ENCODE measurements at places on chromosomes 4 and X.
A peak's percentile ranks its signal among the peaks of the same experiment; 100 is the strongest.

- no peak for DNase-seq
Observed at GRCh38 chrX:57286507-57287251, at the start of gene FAAH2. Gene FAAH2 (plus strand): TSS chrX:57286706. CDS start chrX:57286826, 120 bp downstream.

DNA sequence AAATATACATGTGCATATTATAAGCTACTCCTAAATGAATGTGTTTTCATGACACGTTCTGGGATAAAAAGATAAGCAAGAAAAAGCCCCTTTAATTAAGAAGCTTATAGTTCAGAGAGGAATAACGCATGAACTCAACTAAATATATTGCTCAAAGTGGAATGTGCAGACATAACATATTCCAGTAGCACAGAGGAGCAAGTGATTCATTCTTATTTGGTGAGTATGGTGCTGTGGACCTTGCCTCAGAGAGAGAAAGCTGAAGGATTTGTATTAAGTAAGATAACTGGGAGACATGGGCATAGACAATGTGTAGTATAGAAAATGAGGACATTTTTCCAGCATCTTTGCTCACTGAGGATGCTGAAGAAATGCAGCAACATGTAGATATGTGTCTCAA lies 76.8 kb downstream of the CFAP299 start:
- no peak for DNase-seq

GRCh38 chrX:45807572-45808425 lies 607.1 kb upstream of the DIPK2B start:
- no peak for DNase-seq

GRCh38 chrX:17031827-17032226 lies 85.4 kb downstream of the REPS2 start:
- no peak for DNase-seq

DNA sequence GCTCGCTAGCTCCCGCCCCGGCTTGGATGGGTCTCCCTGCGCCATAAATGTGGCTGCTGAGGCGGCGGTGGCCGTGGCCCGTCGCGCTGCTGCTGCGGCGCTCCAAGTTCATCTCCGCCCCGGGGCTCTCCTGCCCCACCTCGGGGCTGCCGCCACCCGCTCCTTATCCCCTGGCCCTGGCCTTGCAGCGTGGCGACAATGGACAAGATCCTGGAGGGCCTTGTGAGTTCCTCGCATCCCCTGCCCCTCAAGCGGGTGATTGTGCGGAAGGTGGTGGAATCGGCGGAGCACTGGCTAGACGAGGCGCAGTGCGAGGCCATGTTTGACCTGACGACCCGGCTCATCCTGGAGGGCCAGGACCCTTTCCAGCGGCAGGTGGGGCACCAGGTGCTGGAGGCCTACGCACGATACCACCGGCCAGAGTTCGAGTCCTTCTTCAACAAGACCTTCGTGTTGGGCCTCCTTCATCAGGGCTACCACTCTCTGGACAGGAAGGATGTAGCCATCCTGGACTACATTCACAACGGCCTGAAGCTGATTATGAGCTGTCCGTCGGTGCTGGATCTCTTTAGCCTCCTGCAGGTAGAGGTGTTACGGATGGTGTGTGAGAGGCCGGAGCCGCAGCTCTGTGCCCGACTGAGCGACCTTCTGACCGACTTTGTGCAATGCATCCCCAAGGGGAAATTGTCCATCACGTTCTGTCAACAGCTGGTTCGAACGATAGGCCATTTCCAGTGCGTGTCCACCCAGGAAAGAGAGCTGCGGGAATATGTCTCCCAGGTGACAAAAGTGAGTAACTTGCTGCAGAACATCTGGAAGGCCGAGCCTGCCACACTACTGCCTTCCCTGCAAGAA lies 763 bp downstream of the USP38 start:
- DNase-seq: no peak

DNA sequence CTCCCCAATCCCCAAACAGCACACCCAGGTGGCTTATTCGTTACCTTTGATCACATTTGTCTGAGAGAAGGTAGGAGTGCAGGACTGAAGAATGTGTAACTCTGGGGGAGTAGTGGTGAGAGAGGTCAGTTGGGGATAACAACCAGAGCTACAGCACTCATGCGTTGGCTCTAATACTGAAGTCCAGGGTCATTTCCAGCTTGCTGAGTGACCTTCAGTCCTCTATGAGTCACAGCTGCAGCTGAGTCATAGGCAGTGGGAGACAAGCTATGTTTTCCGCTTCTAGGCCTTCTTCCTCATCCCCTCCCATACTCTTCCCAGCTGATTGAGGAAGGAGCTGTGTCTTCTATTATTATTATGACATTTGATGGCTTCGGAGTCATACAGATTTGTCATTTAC lies 31.6 kb upstream of the CT47C1 start:
- DNase-seq: no peak

- DNase-seq: no peak
Observed at GRCh38 chr4:152997288-152997687, 61.2 kb downstream of the FHDC1 start.

- no peak for DNase-seq
Observed at GRCh38 chr4:10078481-10079233, 37.9 kb downstream of the WDR1 start.

- peak; percentile 52 for DNase-seq
Observed at GRCh38 chrX:67734111-67734753, 190.4 kb downstream of the AR start.

DNA sequence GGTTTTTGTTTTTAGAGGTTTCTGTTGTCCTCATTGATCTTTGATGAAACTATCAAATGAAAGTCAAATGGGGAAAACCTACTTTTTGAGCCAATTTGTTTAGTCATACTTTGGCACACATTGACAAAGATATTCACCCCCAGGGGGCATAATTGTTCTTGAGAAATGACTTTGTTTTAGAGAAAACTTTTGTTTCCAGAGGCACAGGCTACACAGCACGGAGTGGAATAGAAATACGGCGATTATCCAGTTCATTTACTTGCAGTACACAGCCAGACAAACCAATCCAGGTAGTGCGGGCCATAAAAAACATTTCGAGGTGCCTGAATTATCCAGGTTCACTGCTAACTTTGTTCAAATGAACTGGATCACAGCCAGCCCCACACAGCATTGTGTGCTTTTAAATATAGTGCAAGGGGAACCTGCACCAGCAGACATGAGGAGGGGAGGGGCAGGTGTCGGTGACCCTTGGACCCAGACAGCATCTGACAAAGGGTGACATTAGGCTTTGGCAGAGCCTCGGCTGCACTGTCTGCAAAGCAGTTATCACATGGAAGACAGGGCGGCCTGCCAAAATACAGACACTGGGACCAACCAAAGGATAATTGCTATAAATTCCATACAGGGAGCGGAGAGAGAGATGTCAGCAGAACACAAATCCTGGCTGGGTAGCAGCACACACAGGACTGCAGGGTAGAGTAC lies 179.6 kb upstream of the NOCT start:
- no peak for DNase-seq

- no peak for DNase-seq
Observed at GRCh38 chr4:143362349-143363046, 25.8 kb downstream of the GAB1 start.

DNA sequence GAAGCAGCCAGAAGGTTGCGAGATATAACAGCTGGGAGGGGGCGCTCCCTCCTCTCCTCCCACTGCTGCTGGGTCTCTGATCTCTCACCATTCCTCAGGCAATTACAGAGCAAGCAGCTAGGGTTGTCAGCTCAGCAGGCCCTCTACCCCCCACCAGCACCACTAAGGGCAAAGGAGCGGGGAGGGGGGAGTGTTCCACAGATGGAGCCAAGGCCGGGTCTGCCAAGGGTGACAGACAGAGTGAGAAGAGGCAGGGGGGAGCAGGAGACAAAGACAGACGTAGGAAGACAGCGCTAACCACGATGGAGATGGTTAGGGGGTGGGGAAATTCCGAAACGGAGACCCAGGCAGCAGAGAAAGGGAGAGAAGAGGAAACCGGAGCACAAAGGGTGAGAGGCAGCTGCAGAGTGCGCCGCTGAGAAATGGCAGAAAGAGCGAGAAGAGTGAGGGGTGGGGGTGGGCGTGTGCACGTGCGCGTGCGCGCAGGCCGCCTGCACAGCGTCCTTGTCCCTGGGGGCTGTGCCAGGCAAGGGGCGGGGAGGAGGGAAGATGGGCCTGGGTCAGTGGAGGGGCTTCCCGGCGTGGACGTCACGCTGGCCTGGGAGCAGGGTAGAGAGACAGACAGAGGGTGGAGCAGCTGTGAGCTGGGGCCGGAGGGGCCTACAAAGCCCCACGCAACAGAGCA lies 6.9 kb downstream of the L1CAM start:
- no peak for DNase-seq

DNA sequence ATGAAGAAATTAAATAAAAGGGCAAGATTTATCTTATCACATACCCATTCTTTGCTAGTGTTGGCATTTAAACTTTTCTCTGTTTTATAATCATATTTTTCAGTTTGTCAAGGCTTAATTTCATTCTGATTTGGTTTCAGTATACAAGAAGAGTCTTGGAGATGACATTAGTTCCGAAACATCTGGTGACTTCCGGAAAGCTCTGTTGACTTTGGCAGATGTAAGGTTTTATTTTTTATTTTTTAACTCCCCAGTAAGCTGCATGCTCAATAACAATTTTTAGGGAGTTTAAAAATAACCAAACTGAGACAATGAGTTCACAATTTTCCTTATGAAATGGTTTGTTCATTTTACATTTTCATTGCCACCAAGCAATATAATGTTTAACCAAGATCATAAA lies 39.8 kb downstream of the ANXA3 start:
- DNase-seq: no peak

DNA sequence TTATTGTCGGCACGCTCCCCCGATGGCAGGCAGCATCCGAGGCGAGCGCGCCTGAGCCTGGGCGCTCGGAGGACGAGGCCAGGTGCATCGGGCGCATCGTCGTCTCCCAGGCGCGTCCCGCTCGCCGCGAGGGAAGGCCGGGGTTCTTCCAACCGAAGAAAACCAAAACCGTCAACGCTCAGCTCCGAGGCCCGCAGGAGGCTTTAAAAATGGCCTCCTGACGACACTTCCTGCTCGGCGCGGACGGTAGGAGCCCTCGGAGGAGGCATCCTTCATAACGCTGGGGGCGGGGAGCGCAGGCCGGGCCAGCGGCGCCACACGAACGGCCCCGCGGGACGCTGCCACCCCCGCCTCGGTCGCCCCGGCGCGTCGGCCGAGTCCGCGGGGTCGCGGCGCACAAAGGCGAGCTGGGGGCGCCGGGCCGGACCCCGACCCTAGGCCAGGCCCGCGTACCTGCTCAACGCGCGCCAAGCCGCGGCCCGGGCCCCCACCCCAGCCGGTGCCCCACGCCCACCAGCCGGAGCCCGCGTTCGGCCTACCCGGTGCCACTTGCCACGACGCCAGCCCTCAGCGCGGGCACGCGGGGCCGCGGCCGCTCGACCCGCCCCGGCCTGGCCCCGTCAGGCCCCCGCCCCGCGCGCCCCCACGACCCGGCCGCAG lies 501 bp downstream of the ZNF518B start:
- DNase-seq: no peak

- DNase-seq: no peak
Observed at GRCh38 chrX:111519215-111519614, 7.8 kb downstream of the SERTM2 start.

GRCh38 chr4:18063079-18063478 lies 41.5 kb upstream of the LCORL start:
- DNase-seq: no peak

DNA sequence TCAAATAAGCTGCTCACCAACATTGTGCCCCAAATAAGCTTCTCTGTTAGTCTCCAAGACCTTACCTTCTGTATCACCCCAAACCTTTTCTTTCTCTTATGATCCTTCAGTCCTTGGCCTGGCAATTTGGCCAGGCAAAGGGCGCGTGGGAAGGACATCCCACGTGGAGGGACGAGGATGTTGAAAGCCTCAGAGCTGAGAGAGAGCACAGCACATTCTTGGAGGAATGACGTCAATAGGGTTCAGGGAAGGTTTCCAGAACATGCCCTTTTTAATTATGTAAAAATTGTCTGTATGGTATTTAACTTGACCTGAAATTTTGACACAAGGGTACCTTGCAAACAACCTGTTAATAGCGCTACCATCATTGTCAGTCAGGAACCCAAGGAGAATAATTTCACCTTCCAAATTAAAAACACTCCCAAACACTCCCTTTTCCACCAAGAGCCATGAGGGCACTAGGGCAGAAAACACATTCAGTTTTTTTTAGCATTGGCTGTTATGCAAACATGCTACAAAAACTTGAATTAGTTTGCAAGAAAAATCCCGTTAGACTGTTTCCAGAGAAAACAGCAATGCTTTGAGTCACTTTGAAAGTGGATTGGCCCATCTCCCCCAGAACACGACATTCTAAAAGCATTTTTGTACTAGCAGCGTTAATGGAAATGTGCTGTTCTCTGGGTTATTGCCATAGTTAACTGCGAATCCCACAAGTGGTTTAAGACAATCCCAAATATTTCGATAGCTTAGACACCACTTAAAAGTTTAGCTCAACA lies 183.2 kb upstream of the PUDP start:
- DNase-seq: no peak

- peak; percentile 88 for DNase-seq
Observed at GRCh38 chrX:49166914-49167739, 4.6 kb downstream of the MAGIX start.

DNA sequence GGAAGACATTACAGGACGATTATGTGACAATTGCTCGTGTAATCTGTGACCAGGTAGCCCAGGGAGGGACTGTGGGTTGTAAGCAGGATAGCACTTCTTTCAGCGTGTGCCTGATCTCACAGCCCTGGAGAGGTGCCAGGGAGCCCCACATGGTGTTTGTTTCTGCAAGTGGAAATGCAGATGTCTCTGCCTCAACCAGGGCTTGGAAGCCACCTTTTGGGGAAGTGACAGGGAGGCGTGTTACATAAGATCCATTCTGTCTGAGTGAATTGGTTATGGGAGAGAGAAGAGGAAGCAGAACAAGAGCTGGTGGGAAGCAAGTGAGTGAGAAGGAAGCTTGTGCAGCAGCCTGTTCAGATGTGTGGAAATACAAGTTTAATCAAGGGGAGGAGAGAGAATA lies 104.5 kb upstream of the GATB start:
- DNase-seq: peak; percentile 98

GRCh38 chrX:152905081-152905420 lies 7.2 kb downstream of the ZNF185 start:
- DNase-seq: no peak

DNA sequence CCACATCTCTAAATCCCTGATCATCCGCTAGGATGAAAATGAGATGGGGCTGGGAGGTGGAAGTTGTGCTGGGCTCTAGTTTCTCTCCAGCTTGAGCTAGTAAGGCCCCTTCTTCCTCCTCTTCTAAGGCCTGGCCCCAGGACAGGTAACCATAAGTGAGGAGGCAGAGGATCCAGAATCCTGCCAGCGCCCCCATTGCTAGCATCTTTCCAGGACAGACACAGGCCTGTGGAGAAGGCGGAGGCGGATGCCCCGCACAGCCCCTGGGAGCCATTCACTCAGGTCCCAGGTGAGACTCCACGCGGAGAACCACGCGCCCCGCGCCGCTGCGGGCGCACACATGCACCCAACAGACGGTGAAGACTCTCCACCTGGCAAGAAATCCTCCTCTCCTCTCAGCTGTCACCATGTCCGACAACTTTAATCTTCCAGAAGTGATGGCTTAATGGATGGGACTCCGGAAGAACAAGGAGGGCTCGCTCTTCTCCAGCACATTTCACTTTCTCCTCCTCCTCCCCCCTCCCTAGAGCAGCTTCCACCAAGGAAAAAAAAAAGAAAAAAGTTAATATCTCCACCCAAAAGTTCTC lies 793 bp downstream of the ARSJ start:
- no peak for DNase-seq
